T-helper 2 cell treated with Interferon-gamma antibody and Interleukin-4, amounts not matched to agents 100 ng/mL and 5 ng/mL, for 36 hours (primary cell): ENCODE measurements at places on chromosomes 12 and 14. TPM values are rescaled to one million over a fixed set of nuclear protein-coding genes. Genes with fewer than 3 reads are reported as not detected.

MFAP5 gene
- not detected in 2 replicates for total RNA-seq

SERPINA3 gene
- not detected in 2 replicates for total RNA-seq

OTX2 gene
- not detected in 2 replicates for total RNA-seq

MYH7 gene
- total RNA-seq = not detected in 2 replicates

TMEM52B gene
- not detected in 2 replicates for total RNA-seq

CAPZA3 gene
- total RNA-seq = not detected in 2 replicates

PLCZ1 gene
- total RNA-seq = not detected in 2 replicates

PABPN1 gene
- total RNA-seq = 195 and 196 TPM in 2 replicates

SMCO2 gene
- 0.45 and 0.84 TPM in 2 replicates for total RNA-seq

KRT83 gene
- total RNA-seq = not detected in 2 replicates

TAS2R31 gene
- total RNA-seq = 3.9 and 4.2 TPM in 2 replicates

VRTN gene
- total RNA-seq = not detected in 2 replicates

ISCU gene
- total RNA-seq = 44.1 and 45.1 TPM in 2 replicates

SUDS3 gene
- 23.8 and 27.7 TPM in 2 replicates for total RNA-seq

CD69 gene
- total RNA-seq = 83.7 and 86.5 TPM in 2 replicates

NR1H4 gene
- not detected in 2 replicates for total RNA-seq

BBS10 gene
- 3.3 and 3.7 TPM in 2 replicates for total RNA-seq

CPNE6 gene
- total RNA-seq = not detected in 2 replicates

ATF1 gene
- 50.3 and 54.5 TPM in 2 replicates for total RNA-seq

NFATC4 gene
- total RNA-seq = 0.09 TPM in 1 of 2 replicates, not detected in the other

OR6C2 gene
- total RNA-seq = not detected in 2 replicates

PMEL gene
- 0.20 and 0.25 TPM in 2 replicates for total RNA-seq

RD3L gene
- total RNA-seq = not detected in 2 replicates

E2F7 gene
- 19.6 and 21.0 TPM in 2 replicates for total RNA-seq

KRT5 gene
- not detected in 2 replicates for total RNA-seq

MMAB gene
- 32.2 and 36.2 TPM in 2 replicates for total RNA-seq
